ENCODE measurements at places on chromosomes 7 and 10.

- no peak for DNase-seq
These were observed 78.3 kb downstream of the RAPGEF5 start for GRCh38 chr7:22278660-22279059.

DNA sequence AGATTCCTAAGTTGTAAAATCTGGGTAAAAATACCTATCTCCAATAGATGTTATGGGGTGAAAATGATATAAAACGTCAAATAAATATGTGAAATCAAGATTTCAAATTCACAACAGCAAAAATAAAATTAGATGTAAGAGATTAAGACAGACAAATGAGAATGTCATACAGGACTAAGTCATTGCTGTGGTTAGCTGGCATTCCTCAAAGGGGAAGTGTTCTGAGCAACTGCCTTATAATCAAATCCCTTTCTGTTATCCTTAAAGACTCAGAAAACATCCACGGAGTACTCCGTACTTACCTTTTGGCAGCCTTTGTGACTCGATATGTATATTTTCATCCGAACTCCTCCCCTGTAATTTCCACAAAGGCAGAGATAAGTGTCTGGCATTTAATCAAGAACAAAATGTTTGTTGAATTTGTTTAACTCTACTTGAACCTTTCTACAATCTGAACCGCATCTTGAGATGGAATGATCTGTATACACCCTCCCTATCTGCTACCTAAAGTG, 559.6 kb downstream of the GATA3 start:
- DNase-seq = no peak

GRCh38 chr7:141073641-141074161, at the start of gene TMEM178B:
TMEM178B (plus strand) TSS chr7:141074064.
- no peak for DNase-seq

GRCh38 chr10:5266804-5267203, 70.2 kb downstream of the AKR1C4 start:
- DNase-seq = no peak

GRCh38 chr10:76255241-76255640, 823.8 kb downstream of the LRMDA start:
- no peak for DNase-seq

- DNase-seq = no peak
These were observed 491.7 kb downstream of the ARL4A start for GRCh38 chr7:13179011-13179582.

- DNase-seq = no peak
These were observed 423.9 kb downstream of the NEBL start for GRCh38 chr10:20473023-20473760.

DNA sequence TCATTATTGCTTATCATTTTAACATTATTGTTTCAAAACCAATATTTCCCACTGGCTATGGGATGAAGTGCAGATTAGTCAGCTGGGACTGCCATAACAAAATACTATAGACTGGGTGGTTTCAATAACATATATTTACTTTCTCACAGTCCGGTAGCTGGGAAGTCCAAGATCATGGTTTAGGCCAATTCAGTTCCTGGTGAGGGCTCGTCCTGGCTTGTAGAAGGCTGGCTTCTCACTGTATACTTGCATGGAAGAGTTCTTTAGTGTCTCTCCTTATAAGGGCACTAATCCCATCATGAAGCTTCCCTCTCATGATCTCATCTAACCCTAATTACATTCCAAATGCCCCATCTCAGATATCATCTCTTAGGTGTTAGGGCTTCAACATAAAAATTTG, 101.3 kb downstream of the CHRM2 start:
- DNase-seq = no peak

- no peak for DNase-seq
These were observed 62.4 kb upstream of the LRRC18 start for GRCh38 chr10:49001870-49002672.

DNA sequence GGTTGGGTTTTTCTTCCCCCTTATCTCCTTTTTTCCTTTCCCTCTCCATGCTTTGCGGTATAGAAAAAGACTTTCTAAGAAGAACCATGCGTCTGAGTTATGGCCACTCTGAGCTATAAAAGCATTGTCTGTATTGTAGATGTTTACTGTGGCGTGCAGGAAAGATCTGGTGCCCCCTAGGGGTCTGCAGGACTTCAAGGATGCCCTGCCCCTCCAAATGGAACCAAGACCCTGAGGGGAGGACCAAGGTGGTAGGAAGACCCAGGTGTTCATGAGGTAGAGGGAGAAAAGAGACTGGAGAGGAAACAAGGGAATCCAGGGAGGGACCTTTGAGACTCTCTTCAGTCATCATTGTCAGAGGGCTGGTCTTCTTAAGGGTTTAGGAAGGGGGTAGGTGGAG, 68.8 kb downstream of the CYP26A1 start:
- no peak for DNase-seq

DNA sequence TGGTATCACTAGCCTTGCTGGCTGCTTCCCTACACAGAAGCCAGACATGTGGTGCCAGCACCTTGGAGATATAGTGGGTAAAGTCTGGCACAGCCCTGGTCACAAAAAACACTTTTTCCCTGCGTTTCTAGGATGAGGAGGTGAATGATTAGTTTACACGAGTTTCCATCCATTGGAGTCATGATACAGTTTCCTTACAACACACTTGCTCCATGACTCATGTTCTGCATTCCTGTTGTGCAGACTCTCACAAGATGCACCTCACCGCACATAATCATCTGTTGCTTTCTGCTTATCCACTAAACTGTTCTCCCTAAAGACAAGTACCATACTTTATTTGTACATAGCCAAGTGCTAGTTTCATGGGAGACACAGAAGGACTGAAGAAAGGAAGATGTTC, 747.1 kb upstream of the GALNT17 start:
- no peak for DNase-seq

GRCh38 chr10:119143657-119144056, 21.9 kb downstream of the SFXN4 start:
- DNase-seq = no peak

DNA sequence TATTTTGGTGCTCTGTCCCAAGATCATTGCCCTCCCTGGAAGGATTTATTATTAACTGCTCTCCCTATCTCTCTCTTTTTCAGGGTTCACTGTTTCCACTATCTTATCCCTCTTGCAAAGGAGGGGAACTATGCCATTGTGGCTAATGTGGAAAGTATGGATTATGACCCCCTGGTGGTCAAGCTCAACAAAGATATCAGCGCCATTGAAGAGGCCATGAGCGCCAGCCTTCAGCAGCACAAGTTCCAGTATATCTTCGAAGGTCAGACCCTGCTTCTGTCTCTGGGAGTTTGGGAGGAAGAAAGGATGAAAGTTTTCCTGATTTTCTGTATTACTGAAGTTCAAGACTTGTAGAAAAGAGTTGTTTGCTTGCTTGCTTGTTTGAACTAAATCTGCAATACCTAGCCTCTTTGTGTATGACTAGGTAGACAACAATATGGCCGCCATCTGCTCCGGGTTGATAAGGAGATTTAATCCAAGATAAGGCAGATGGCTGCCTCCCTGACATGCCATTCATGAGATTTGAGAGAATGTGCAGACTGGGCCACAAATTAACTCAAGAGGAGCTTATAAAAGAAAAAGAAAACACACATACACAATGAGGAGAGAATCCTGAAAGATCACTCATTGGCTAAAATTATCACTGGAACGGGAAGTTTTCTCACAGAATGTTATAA, 122.2 kb upstream of the LRGUK start:
- no peak for DNase-seq

DNA sequence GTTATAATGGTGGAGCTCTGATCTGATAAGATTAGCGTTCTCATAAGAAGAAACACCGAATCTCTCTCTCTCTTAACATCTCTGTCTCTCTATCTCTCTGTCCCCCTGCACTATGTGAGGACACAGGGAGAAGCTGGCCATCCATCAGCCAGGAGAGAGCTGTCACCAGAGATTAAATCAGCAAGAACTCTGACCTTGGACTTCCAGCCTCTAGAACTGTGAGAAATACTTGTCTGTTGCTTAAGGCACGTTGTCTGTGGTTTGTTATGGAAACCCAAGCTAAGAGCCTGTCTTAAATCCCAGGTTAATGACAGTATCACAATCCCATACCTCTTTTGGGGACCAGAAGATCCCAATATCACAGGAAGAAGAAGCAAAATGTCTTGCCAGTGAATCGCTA, 132.0 kb upstream of the AKR1E2 start:
- DNase-seq = no peak

- peak; percentile 32 for DNase-seq
These were observed 2.0 kb downstream of the TRAPPC14 start for GRCh38 chr7:100156331-100157068.

GRCh38 chr10:35921866-35922350, 279.8 kb upstream of the FZD8 start:
- DNase-seq = no peak

DNA sequence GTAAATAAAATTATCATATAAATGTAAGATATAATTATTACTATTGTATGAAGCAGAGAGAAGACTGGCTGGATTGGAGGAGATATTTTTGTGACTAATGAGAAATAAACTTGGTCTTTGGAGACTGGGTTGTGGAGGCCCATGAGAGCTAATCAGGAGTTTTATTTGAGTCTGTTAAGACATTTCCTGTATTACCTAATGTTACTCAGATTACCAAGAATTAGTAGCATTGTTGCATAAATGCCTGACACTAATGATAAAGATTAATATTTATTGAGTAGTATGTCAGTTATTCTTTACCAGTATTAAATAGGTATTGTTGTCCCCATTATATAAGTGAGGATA, 7.1 kb downstream of the CCDC126 start:
- DNase-seq = no peak

DNA sequence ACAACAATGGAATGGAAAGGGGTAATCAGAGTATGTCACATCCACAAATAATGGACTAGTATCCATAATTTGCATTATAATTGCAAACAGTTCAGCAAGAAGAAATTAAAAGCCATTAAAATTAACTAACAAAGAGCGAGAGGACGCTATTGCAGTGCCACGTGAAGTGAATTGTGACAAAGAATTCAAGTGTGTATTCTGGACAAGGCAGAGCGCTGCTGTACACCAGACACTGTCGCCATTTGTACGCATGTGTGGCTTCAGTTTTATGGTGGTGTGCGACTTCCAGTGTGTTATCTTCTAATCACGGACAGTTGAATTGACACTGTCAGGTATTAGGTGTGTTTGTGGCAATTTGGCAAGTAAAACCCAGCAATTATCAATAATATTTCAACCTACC, 11.3 kb downstream of the CYP3A5 start:
- no peak for DNase-seq

- no peak for DNase-seq
These were observed 149.3 kb downstream of the ELFN1 start for GRCh38 chr7:1819259-1819841.

GRCh38 chr7:81111781-81112540, 193.1 kb upstream of the SEMA3C start:
- DNase-seq = no peak

DNA sequence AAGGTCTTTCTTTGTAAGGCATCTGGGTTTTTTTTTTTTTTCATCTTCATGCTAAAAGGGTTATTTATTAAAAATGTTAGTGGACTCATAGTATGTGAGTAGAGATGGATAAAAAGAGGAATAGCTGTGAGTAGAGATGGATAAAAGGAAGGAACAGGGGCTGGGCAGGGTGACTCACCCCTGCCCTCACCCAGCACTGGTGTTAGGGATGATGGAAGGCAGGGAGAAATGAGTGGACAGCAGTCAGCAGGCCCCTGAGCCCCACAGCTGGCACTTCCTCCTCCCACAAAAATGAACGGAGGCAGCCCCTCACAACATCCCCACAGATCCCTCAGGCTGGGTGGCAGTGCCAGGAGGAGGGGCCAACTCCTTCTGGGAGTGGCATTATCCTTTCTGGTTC, 39.3 kb downstream of the ANTXRL start:
- DNase-seq = no peak

GRCh38 chr10:59285848-59286247, 76.5 kb downstream of the FAM13C start:
- DNase-seq = no peak

DNA sequence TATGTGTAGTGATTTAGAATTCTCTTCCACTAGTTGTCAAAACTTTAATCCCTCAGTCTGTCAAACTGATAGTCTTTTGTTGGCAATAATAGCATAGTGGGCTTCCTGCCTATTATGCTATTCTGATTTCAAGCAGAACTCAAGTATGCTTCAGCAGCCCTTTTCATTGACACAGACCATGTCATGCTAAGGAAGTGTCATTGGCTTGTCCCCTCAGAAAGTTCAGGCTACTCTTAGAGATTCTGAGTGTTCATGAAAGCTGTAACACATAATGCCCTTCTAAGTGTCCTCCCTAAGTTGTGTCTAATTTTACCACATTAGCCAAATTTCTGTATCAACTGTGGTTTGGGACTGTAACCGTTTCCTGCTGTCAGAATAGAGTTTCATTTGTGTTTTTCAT, 198.7 kb downstream of the THSD7A start:
- DNase-seq = no peak

DNA sequence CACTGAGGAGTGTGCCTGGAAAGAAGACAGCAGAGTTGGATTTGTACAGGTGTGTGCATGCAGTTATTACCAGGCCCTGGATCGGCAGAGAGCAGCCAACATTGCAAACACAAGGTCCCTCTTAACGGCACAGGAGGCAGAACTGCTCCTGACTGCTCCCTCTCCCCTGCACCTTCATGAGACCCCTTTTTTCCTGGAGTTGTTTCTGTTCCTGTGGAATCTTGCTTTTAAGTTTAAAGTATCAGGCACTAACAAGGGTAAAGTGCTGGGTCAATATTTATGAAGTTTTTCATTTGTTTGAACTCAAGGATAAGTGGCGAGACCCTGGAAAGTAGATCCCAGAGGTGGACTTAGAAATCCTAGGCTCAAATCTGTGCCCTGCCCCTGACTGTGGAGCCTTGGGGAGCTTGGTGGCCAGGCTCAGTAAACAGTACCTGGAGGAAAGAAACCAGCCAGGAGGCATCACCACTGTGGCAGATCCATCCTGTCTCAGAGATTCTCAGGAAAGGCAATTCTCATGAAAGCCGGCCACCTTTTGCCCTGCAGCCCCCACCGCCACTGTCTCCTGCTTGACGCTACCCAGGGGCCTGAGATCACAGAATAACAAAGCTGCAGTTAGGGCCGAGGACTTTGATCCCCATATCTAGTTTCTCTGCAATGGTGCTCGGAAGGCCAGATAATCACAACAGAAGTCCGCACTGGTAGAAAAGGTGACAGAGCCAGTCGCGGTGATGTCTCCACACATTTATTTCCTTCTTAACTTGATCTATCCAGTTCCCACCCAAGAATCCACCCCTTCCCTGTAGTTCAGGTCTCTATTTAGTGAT, 36.7 kb downstream of the DDC start:
- no peak for DNase-seq

GRCh38 chr7:106205621-106206222, 79.1 kb downstream of the NAMPT start:
- no peak for DNase-seq

DNA sequence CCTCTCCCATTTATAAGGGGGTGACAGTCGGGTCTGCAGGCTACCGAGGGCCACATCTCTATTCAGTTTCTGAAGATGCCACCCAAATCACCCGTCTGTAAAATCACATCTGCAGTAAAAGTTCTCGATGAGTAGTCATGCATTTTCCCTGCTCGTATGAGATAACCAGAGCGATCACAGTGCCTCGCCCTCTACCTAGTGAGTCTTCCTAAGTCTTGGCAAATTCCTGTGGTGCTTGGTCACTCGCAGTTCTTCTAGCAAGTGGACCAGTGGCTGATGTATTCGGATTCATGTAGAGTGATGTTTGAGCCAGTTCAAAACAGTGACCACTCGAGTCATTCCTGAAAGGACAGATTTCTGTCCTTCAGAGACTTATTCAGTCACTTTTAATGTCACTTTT, 44.9 kb downstream of the INSYN2A start:
- DNase-seq = no peak

GRCh38 chr10:65275296-65275695, 1650.5 kb upstream of the LRRTM3 start:
- no peak for DNase-seq

Measured in CD4-positive, alpha-beta T cell treated with Interleukin-15 for 1 hour (primary cell).